ENCODE measurements at places on chromosomes 2 and 18.
A peak's percentile ranks its signal among the peaks of the same experiment; 100 is the strongest.

GRCh38 chr18:69102959-69103358 lies 297.7 kb upstream of the DOK6 start:
- DNase-seq = no peak

DNA sequence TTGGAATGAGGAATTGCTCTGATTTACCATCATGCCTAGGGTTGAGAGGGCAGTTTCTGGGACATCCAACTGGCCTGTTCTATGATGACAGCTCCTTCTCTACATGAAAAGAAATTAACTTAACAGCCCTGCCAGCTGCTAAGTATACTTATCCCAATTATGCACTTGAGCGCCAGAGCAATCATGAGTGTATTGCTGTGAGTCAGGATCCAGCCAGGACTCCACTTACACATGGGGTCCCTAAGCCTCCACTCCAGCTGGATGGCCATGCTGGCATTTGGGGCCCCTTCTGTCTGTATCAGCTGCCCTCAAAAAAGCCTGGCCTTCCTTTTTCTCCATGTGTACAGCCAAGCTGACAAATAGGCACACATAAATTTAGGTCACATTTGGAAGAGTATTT lies 481.9 kb downstream of the TMX3 start:
- DNase-seq = no peak

- DNase-seq = no peak
Measured at GRCh38 chr2:149872638-149873150, 285.1 kb upstream of the MMADHC start.

DNA sequence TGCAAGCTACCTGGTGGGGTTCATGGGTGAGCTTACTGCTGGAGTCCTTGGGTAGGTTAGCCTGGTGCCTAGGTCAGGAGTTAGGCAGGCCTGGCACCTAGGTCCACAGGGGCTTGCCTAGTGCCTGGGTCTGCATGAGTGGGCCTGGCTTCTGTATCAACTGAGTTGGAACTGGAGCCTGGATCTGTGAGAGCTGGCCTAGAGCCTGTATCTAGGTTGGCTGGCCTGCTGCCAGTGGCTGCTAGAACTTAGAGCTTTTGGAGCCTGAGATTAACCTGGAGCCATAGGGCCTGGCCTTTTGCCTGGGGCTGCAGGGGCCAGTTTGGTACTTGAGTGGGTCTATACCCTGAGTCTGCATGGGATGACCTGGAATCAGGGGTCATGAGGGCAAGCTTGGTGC lies 679.4 kb downstream of the NUP35 start:
- no peak for DNase-seq

DNA sequence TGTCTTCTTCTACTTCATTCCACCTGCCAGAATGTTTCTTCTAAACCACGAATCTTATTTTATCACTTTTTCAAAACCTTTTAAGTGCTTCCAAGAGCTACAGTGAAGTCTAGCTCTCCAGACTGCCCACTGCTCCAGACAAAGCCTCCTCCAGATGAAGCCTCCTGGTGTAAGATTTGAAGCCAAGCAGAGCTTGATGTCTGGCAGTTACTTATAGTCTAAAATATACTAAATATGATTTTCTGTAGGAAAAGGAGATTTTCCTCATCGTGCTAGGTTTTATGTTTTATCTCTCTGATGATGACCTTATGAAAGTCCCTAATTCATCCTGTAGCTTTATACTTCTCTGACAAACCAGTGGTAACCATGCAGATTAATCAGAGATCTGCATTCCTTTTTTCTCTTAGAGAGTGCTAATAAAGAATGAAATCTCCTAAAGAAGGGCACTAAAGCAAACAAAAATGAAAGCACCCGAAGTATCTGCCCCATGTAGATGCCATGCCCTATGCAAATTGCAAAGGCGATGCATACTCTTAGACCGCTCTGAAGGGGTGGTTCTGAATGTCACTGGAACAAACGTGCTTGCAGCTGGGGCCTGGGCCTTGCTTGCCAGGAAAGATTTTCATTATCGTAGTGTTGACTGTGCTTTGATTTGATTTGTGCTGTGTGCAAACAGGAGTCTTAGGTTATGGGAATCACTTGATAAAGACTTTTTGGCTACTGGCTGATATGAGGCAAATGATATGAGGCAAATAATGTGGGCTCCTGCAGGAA lies 314.2 kb downstream of the PID1 start:
- DNase-seq = no peak

GRCh38 chr2:160561551-160562295 lies 68.1 kb upstream of the RBMS1 start:
- no peak for DNase-seq

GRCh38 chr2:206217166-206217565 lies 57.3 kb upstream of the ZDBF2 start:
- DNase-seq = no peak

- peak; percentile 55 for DNase-seq
Measured at GRCh38 chr2:11746807-11747459, 501 bp downstream of the LPIN1 start.

DNA sequence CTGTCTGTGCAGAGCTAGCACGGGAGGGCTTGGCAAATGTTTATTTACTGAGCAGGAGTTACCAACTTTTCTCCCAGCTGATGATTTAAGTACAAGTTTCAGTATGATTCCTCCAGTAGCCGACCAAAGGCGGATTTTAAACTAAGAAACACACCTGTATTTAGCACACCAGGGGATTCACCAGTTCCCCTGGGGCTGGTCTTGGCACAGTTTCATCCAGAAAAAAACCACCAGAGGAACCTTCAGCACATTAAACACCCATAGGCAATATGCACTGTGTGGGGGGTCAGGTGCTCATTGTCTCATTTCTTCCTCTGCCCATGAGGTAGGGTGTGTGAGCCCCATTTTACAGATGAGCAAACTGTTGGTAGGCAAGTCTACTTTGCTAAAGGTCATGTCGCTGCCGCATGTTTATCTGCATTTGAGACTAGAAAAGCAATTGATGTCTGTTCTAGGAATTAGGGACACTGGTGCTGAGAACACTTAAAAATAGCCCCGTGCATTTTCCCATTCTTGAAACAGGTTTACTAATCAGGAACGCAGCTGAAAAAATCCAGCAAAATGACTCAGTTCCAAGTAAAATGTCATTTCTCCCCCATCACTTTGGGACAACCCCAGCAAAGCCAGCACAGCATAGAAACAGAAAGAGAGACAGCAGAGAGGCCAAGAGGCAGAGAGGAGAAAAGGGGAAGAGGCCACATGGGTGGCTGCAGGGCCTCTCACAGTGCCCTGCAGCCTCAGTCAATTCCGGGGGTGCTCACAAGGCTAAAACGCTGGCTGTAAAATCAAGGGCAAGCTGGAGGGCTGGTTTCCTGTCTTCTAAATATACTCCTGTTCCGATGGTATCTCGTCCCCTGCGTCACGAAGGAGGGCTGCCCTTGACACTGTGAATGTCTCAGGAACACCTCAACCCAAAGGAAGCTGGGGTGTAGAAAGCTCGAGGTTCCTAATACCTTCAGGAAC lies 166.8 kb upstream of the ID2 start:
- DNase-seq = peak; percentile 68

DNA sequence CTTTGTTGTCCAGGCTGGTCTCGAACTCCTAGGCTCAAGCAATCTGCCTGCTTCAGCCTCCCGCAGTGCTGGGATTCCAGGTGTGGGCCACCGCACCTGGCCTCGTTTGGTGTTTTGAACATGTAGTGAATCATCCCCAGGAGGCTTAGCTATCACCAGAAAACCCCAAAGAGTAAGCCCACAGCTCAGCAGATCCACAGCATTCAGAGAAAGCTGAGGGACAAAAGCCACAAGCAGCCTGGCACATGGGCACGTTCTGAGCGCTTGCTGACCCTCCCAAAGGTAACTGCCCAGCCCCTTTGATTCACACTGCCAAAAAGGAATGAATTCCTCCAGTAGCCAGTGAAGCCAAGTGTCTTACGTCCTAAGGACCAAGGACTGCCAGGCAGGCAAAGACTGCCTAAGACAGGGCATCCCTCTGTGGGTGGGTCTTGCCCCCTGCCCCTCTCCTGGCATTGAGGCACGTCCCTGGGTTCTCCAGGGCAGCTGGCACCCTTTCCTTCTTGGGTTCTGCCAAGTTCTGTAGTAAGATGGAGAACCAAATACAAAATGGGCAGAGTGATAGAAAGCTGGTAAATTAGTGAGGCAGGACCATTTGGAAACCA lies 31.7 kb downstream of the MBP start:
- no peak for DNase-seq

GRCh38 chr2:157504623-157505022 lies 60.7 kb upstream of the CYTIP start:
- DNase-seq = no peak

- DNase-seq = no peak
Measured at GRCh38 chr2:34831096-34831495, 1232.0 kb upstream of the FAM98A start.

GRCh38 chr2:236021499-236022057 lies 146.6 kb downstream of the GBX2 start:
- DNase-seq = no peak

DNA sequence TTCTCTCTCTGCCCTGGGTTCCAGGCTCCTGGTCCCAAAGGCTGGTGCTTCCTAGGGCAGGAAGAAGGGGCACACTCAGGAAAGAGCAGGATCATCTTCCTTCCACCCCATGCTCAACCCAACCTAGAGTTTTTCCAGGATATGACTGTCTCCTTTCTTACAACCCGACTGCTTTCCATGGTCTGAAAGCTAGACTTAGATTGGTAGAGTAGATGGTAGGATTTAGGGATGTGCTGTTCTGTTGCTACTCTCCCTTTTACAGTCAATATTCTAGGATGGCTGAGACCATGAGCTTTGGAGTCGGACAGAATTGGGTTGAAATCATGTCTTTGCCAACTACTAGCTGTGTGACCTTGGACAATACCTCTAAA lies 45.9 kb upstream of the IGFBP5 start:
- DNase-seq = no peak

GRCh38 chr2:34523958-34524514 lies 924.9 kb upstream of the FAM98A start:
- no peak for DNase-seq

GRCh38 chr2:4673025-4673489 lies 969.7 kb downstream of the DCDC2C start:
- DNase-seq = peak; percentile 39

DNA sequence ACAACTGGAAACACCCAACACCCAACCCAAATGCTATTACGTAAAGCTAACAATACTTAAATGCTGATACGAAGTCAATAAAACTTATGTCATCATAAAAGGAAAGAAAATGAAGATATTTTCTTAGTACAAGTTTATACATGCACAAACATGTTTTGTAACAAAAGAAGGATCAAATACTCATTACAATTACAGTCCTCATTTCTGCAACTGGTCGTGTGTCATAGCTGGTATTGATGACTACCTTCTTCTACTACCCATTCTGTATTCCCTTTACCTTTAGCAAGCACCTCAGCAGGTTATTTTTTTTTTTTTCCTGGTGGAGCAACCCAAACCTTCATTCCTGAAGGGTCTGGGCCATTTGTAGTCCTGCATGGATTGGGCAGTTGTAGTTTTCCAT lies 1298.5 kb downstream of the SUCLG1 start:
- DNase-seq = no peak
